ENCODE measurements at places on chromosomes 3 and 15.

GRCh38 chr15:70584838-70585706 is 178.3 kb downstream of the UACA start:
- no peak overlapping the region for H3K27ac ChIP-seq
- no peak overlapping the region for H3K4me3 ChIP-seq
- peaks cover 14% of the 10 kb centered on the region for H3K4me1 ChIP-seq
- peak; percentile 55 for DNase-seq

- H3K4me3 ChIP-seq, result no peak overlapping the region
- H3K36me3 ChIP-seq, result no peaks in the 10 kb centered on the region
- H3K27me3 ChIP-seq, result no peaks in the 10 kb centered on the region
- no peak overlapping the region for H3K27ac ChIP-seq
- no peak for DNase-seq
Measured at GRCh38 chr15:47384341-47384740, 333.0 kb upstream of the SEMA6D start.

DNA sequence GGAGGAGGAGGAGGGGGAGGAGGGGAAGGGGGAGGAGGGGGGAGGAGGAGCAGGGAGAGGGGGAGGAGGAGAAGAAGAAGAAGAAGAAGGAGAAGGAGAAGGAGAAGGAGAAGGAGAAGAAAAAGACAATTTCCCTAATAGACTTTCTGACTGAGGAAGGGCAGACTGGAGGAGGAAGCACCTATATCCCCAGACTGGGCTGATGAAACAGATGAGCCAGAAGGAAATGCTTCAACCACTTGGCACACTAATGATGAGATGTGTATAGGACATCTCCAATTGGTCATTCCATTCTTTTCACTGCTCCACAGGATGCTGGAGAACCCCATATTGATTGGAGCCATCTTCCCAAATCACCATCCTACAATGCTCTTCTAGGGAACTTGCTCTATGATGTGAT is 69.9 kb downstream of the LYZL4 start:
- no peaks in the 10 kb centered on the region for H3K27me3 ChIP-seq
- DNase-seq, result no peak
- no peak overlapping the region for H3K27ac ChIP-seq
- no peaks in the 10 kb centered on the region for H3K36me3 ChIP-seq
- H3K4me1 ChIP-seq, result no peaks in the 10 kb centered on the region
- no peak overlapping the region for H3K4me3 ChIP-seq

DNA sequence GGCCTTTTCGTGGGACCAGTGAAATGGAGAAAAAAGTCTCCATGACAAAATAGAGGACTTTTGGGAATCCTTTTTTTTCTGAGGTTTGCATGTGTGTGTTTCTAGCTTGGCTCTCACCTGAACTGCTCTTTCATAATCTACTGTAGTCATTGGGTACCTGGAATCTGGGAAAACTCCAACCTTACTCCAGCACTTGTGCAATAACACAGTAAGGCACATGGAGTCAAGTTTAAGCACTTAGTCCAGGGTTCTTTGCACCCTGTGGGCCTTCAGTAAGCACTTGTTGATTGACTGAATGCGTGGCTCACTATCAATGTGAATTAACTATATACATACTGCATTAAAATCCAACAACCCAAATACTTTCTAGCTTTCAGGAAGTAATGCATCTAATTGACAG is 299.5 kb downstream of the ZBTB20 start:
- no peak for DNase-seq
- H3K36me3 ChIP-seq, result no peaks in the 10 kb centered on the region
- no peaks in the 10 kb centered on the region for H3K27me3 ChIP-seq
- H3K4me1 ChIP-seq, result no peaks in the 10 kb centered on the region
- no peak overlapping the region for H3K27ac ChIP-seq

DNA sequence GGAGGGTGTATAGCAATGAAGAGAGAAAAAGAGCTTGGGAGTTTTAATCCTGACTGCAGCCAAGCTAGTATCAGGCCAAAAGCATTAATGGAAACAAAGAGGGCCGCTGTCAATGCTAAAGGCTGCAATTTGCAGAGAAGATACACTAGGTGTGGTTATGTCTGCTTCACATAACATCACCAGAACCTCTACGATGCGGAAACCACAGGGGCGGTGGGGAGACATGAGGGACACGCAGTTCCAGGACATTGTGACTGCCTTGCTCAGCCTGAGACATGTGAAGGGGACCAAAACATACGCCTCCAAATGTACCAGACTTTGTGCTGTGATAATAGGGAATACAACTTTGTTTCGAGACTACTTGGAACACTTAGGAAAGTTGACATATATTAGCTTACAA is 88.4 kb downstream of the APBA2 start:
- peak overlapping the region; percentile 14 for H3K27ac ChIP-seq
- H3K4me1 ChIP-seq, result peaks cover 6% of the 10 kb centered on the region
- peak; percentile 54 for DNase-seq

DNA sequence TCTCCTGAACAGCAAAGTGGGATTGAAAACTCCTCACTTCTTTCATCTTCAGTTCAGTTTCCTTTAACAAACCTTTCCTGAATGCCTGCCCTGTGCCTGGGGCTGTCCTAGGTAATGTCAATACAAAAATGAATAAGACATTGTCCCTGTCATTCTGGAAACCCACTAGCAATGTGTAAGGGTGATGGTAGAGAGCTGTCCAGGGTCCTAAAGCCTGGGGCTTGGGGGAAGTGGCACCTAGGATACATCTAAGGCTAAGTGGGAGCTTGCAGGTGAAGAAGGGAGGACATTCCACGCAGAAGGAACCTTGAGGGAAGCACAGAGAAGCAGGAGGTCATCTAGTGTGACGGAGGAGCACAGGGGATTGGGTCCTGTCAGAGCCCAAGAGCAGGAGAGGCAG is 212.7 kb upstream of the PPP2R3A start:
- H3K4me3 ChIP-seq, result no peak overlapping the region
- no peak overlapping the region for H3K27ac ChIP-seq
- no peak for DNase-seq
- H3K27me3 ChIP-seq, result peaks cover 3% of the 10 kb centered on the region

GRCh38 chr3:153484842-153485241 is 322.8 kb downstream of the RAP2B start:
- H3K27ac ChIP-seq, result no peak overlapping the region
- H3K4me1 ChIP-seq, result peaks cover 9% of the 10 kb centered on the region
- no peaks in the 10 kb centered on the region for H3K27me3 ChIP-seq
- H3K4me3 ChIP-seq, result no peak overlapping the region
- no peaks in the 10 kb centered on the region for H3K36me3 ChIP-seq

DNA sequence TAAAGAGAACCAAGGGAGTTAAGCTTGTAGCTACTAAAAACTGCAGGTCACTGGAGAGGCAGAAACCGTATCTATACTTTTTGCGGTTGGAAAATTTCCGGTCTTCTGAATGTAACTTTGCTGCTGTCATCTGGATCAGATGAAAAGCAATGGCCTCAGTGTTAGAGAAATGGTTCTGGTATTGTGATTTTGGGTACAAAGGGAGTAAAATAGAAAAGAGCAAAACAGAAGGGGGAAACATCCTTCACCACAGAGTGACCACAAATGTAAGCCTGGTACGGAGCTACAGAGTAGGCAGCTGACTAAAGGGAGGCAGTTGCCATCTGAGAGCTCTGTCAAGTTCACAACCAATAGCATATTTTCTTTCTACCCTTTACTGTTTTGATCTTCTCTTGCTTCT is 5.6 kb downstream of the CD96 start:
- H3K27ac ChIP-seq, result peak overlapping the region; percentile 95
- peak overlapping the region; percentile 40 for H3K4me3 ChIP-seq
- no peaks in the 10 kb centered on the region for H3K27me3 ChIP-seq
- peaks cover 42% of the 10 kb centered on the region for H3K4me1 ChIP-seq
- H3K36me3 ChIP-seq, result no peaks in the 10 kb centered on the region
- DNase-seq, result peak; percentile 44

- no peaks in the 10 kb centered on the region for H3K27me3 ChIP-seq
- H3K4me1 ChIP-seq, result peaks cover 8% of the 10 kb centered on the region
- no peak for DNase-seq
- H3K4me3 ChIP-seq, result no peak overlapping the region
- H3K36me3 ChIP-seq, result peaks cover 4% of the 10 kb centered on the region
- peak overlapping the region; percentile 8 for H3K27ac ChIP-seq
Measured at GRCh38 chr3:152444029-152444641, 175.4 kb downstream of the MBNL1 start.

DNA sequence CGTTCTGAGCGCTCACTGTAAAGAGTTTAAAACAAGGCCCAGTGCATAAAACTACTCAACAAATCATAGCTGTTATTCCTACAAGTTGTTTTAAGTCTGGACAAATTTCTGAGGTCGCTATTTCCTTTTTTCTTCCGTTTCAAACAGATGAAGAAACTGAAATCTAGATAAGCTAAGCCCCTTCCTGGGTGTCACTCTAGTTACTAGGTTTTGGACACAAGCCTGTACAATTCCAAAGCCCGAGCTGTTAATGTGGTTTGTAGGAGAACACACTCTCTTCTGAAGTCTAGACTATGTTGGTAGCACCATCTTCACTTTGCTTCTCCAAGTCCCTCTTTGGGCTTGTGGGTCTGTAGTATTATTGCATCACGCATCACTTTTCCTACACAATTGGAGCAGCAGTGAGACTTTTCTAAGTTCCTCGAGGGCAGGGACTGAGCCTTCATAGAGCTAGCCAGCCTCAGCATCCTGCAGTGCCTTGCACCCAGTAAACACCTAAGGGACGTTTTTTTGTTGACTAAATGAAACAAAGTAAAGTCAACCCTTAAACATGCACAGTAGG is 142.6 kb upstream of the PROK2 start:
- no peaks in the 10 kb centered on the region for H3K27me3 ChIP-seq
- H3K27ac ChIP-seq, result no peak overlapping the region
- no peak for DNase-seq
- no peak overlapping the region for H3K4me3 ChIP-seq
- H3K4me1 ChIP-seq, result no peaks in the 10 kb centered on the region

- H3K4me3 ChIP-seq, result no peak overlapping the region
- H3K36me3 ChIP-seq, result no peaks in the 10 kb centered on the region
- H3K27me3 ChIP-seq, result no peaks in the 10 kb centered on the region
- H3K27ac ChIP-seq, result no peak overlapping the region
Measured at GRCh38 chr3:156728267-156728985, 54.0 kb downstream of the TIPARP start.

DNA sequence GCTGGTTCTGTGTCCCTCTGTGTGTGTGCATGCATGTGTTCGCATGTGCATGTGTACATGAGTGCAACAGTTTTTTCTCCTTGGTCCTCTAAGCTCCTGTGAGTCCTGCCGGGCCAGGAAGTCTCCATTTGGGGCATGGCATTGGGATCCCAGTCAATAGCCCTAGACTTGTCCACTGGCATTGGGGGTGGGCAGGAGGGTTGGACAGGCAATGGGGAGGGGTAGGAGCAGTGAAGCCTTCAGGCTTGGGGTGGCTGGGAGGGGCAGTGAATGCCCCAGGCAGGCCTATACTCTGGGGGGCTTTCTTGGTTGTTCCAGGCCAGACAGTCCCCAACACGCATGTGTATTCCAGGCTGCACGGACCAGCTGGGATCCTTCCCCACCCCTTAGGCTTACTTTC is 15.6 kb upstream of the C15orf39 start:
- no peak overlapping the region for H3K27ac ChIP-seq
- no peak overlapping the region for H3K4me3 ChIP-seq
- DNase-seq, result no peak
- no peaks in the 10 kb centered on the region for H3K4me1 ChIP-seq

GRCh38 chr3:104286645-104287044 is 1080.1 kb upstream of the ALCAM start:
- H3K4me1 ChIP-seq, result no peaks in the 10 kb centered on the region
- H3K27me3 ChIP-seq, result no peaks in the 10 kb centered on the region
- no peak for DNase-seq
- H3K27ac ChIP-seq, result no peak overlapping the region

DNA sequence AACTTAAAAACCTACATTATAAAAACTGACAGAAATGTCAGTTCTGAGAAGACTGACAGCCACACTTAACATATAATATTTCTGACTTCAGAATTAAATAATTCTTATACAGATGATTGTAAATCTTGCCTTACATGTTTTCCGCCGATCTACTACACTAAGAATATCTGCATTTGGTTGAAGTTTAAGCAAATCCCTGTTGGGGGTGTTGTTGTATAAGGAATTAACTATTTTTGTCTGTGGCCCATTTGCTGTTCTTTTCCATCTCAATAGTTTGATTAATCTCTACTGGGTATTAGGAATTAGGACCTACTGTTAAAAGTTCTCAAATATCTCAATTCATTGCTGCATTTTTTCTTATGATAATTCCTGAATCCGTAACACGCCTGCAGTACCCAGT is 838.3 kb upstream of the ROBO1 start:
- no peaks in the 10 kb centered on the region for H3K27me3 ChIP-seq
- H3K4me1 ChIP-seq, result no peaks in the 10 kb centered on the region
- no peak for DNase-seq
- H3K4me3 ChIP-seq, result no peak overlapping the region
- H3K27ac ChIP-seq, result no peak overlapping the region
- H3K36me3 ChIP-seq, result no peaks in the 10 kb centered on the region

GRCh38 chr3:53820084-53820483 is 26.1 kb downstream of the CHDH start:
- H3K27ac ChIP-seq, result no peak overlapping the region
- peaks cover 7% of the 10 kb centered on the region for H3K4me1 ChIP-seq
- DNase-seq, result no peak
- H3K27me3 ChIP-seq, result peaks cover 51% of the 10 kb centered on the region

DNA sequence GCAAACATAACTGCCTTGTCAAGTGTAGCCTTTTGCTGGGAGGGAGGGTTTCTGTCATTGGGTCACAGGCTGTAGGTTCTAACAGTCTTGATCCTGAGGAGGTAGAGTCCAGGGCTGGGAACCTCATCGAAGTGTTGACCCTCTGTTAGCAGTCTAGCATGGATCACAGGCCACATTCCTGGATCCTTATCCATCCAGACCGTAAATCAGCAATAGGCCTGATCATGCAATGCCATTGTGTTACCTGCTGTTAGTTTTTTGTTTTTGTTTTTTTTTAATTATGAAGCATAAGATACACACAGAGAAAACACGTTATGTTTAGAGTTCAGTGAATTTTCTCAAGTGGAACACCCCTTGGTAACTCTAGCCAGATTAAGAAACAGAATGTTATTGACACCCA is 282.0 kb upstream of the TPM1 start:
- H3K27ac ChIP-seq, result no peak overlapping the region
- H3K4me3 ChIP-seq, result no peak overlapping the region
- H3K36me3 ChIP-seq, result no peaks in the 10 kb centered on the region
- DNase-seq, result no peak

DNA sequence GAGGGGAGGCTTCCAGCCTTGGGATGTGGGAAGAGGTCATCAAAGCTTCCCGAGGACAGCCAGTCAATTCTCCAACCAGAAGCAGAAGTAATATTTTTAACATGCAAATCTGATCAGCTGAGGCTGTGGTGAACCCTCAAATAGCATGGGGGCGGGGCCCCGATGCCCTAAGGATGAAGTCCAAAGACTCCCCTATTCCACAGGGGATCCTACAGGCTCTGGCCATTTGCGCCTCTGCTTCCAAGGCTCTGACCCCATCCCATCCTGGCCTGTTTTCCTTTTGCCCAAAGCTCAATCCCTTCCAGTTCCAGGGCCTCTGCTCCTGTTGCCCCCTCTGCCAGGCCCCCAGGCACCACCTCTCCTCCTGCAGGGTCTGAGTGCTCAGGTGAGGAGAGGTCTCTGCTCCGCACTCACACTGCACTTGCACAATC is 6.7 kb upstream of the CSK start:
- H3K4me3 ChIP-seq, result no peak overlapping the region
- H3K27ac ChIP-seq, result peak overlapping the region; percentile 11
- no peaks in the 10 kb centered on the region for H3K36me3 ChIP-seq
- peaks cover 48% of the 10 kb centered on the region for H3K4me1 ChIP-seq
- no peak for DNase-seq
- H3K27me3 ChIP-seq, result peaks cover 3% of the 10 kb centered on the region

GRCh38 chr3:182682263-182683241 is 110.8 kb upstream of the ATP11B start:
- H3K27ac ChIP-seq, result no peak overlapping the region
- H3K4me3 ChIP-seq, result peak overlapping the region; percentile 47
- peaks cover 3% of the 10 kb centered on the region for H3K4me1 ChIP-seq
- no peaks in the 10 kb centered on the region for H3K36me3 ChIP-seq

Measured in T-cell (primary cell).